ENCODE measurements at places on chromosomes 16 and 17.
A peak's percentile ranks its signal among the peaks of the same experiment; 100 is the strongest.

- peak; percentile 46 for DNase-seq
Observed at GRCh38 chr16:19071811-19072777, 4.7 kb downstream of the COQ7 start.

DNA sequence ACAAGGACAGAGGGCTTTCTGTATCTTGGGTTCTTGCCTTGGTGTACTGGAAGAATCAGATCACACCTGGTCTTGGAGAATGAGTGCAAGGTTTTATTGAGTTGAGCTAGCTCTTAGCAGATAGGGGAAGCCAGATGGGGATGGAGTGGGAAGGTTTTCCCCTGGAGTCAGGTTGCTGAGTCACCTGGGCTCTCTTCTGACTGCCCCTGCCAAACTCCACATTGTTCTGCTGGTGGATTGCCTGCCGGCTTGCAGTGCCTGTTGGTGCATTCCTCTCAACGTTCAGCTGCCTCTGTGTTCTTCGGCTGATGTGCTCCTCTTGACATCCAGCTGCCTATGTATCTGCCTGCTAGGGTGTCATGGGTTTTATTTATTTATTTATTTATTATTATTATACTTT lies 1431.1 kb downstream of the CDH8 start:
- DNase-seq = no peak

DNA sequence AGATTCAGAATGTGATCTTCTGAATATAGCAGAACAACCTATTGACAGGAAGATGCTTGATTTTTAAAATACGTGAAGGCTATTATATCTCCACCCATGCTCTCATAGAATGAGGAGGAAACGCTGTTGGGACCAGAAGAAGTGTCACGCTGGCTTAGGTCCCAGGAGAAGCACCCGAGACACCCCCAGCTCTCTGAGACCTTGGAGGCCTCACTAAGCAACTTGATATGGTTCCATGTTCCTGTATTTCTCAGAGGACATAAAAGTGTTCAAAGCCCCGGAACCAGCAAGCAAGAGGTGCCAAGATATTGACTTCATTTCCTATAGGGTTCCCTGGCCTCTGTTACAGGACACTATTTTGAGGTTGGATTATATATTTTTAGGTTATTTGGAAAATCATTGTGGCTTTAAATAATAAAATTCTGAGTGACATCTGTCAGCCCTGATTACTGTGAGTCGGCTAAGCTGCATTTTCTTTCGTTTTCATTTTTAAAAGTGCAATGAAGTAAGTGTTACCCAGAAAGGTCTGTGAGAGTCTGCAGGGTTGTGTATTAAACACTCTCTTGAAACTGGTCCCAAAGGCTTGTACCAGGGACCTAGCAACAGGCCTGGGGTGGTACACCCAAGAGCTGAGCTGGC lies 400.0 kb downstream of the SOX9 start:
- no peak for DNase-seq

DNA sequence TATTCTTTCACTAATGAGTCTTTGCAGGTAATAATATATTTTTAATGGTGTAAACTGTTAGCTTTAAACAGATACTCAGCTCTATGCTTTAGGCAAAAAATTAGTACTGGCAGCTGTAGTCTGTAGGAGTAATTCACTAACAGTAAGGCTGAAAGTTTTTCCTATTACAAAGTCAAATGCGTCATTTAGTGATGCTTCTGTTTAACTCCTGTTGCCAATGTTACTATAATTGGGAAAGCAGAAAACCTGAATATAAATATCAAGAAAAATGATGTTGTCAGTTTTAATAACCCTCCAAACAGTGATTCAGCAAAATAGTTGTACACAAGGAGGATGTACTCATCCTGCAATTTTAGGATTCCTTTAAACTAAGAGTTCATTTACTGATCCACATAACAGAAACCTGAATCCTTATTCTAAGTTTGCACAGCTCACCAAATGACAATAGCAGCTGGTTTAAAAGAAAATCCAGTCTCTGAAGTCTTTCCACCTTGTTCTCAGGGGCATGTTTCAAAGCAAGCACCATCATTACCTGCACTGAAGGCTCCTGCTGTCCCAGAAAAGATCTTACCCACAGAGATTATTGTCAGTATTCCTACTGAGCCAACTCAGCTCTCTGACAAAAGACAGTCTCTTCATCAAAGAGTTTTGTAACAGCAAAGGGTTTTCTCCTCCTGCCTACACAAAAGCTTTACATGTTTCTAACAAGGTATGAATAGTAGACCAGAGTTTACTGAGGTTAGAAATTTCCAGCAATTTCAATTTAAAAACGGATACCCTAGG lies 4.2 kb downstream of the CDR2 start:
- DNase-seq = no peak

GRCh38 chr17:79760197-79760906 lies 17.6 kb upstream of the CBX2 start:
- no peak for DNase-seq

DNA sequence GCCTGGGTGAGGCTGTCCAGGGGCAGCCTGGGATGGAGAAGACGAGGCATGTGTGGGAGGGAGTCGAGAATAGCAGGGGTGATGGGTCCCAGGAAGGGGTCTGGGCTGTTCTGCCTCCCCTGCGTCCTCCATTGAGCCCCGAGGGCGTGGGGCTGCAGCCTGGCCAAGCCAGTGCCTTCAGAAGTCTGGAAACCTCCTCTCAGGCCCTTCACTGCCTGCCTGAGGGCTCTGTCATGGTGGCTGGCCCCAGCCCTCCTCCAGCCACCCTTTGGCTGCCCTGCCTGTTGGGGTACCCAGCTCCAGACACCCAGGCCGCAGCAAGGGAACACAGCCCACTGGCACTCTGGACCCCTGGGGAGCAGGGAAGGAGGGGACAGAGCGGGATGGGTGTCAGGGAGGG lies 27.6 kb downstream of the ENGASE start:
- no peak for DNase-seq

- DNase-seq = no peak
Observed at GRCh38 chr17:681738-682529, 32.7 kb downstream of the VPS53 start.

- DNase-seq = peak; percentile 58
Observed at GRCh38 chr16:13322336-13322735, 420.9 kb downstream of the SHISA9 start.

- DNase-seq = peak; percentile 44
Observed at GRCh38 chr17:75240394-75241142, 20.8 kb downstream of the GGA3 start.

DNA sequence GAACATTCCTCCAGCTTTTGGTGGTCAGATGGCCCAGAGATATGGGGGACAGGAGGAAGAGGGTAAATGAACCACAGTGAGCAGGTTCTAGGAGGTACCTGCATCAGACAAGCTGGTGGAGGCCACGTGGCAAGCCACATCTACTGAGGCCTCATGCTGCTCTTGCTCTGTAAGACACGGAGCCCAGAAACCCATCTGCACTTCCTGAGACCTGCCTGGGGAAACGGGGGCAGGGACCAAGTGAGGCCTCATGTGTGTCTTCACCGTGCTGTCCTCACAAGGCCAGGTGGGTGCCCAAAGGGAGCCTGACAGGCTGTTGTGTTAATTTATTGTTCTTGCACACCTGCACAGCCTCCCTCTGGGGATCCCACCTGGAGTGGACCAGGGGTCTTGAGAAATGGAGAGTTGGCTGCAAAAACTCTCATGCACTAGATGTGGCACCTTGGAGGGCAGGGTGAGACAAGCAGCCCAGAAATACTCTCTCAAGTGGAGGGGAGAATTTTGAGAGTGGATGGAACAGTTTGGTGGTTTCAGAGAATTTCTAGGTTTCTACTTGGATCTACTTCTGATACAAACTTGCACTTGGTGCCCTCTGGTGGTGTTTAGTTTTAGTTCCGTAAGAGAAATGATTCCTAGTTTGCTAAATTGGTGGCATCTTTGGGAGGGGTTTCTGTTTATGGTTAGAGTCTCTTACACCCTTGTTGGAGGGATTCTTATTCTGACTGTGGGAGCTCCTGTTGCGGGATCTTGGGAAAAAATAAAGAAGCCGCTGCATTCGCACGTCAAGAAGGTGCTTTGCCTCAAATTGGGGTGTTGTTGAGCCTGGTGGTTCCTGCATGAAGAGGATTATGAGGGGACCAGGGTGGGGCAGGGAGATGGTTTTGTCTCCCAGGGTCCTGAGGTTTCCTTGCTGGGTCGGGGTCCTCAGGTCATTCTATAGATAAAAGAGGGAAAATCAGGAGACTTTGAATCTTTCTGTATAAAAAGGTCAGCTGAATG lies 47.5 kb downstream of the SLC6A2 start:
- peak; percentile 57 for DNase-seq

- DNase-seq = no peak
Observed at GRCh38 chr17:1557355-1558095, 5.1 kb downstream of the PITPNA start.

DNA sequence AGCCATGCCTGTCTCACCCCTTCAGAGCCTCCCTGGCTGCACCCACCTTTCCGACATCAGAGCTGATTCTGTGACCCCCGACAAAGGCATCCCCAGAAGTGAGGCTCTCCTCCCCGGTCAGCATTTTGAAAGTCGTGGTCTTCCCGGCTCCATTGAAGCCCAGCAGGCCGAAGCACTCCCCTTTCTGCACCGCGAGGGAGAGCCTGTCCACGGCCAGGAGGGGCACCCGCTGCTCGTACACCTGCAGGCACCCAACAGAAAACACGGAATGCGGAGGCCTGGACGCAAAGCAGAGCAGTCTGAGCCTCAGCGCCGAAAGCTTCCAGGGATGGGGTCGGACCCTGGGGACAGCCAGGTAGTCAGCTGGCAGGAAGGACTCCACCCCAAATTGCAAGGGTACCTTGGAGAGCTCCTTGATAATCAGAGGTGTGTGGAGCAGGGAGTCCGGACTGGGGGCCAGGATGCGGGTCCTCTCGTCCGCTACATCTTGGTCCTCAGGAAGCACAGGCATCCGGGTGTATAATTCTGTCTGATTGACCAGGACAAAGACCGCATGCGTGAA lies 13.1 kb upstream of the RNPS1 start:
- no peak for DNase-seq

DNA sequence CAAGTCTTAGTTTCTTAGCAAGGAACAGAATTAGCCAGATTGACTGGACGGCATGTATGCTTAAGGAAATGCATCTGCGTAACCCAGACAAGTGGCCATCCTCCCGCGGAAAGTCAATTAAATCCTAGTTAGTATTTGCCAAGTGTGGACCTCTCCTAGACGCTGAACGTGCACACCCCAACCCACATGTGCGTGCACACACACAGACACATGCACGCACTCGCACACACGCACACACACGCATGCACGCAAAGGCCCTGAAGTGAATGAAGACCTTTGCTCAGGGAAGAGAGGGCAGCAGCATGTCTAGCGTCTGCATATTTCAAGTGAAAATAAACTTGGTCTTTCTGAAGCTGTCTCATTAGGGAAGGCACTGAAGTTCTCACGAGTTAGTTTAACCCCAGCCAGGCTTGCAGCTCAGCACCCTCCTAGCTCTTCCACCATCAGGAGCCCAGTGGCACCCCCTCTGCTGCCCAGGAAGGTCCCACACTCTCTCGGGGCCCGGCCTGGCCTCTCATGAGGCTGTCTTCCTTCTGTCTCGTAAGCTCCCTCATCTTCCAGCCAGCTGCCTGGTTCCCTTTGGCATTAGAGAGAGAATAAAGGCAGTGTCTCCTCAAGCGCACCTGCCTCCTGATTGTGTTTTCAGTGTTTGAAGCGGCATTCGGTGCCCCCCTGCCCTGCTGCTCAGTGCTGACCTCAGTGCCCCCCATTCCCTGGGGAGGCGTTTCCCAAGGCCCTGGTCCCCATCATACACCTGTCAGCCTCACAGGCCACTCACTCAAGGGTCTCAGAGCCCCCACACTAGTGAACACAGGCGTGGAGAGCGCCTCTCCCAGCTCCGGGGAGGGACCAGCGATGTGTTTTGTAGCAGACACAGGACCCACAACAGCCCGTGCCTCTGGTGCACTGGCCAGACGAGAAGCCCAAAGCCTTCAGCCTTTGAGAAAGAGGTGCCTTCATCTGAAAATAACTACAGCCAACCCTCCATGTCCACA lies 52.2 kb upstream of the CHMP6 start:
- no peak for DNase-seq
